ENCODE measurements at places on chromosomes 13 and 19.

DNA sequence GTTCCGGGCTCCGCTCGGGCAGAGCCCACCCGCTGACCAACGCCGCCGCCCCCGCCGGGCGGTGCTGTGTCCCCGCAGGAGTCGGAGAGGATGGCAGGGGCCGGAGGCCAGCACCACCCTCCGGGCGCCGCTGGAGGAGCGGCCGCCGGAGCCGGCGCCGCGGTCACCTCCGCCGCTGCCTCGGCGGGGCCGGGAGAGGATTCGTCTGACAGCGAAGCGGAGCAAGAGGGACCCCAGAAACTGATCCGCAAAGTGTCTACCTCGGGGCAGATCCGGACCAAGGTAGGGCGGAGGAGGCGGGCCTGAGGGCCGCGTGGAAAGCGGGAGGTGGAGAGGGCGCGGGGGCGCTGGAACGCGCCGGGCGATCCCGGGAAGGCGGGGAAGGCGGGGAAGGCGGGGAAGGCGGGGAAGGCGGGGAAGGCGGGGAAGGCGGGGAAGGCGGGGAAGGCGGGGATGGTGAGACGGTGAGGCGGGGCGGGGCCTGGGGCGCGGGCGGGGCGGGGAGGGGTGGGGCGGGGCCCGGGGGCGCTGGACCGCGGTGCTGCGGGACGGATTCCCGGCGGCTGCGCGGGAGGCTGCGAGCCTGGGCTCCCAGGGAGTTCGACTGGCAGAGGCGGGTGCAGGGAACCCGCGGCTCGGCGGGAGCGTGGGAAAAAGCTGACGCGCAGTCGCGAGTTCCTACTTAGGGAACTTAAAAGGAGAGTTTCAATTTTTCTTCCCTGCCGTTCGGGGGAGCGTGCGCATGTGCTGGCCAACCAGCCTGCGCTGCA, 421 bp downstream of the DGKH start:
- peak; percentile 61 for DNase-seq
- H3K4me3 ChIP-seq = peak overlapping the region; percentile 64
- peaks cover 19% of the 10 kb centered on the region for H3K4me1 ChIP-seq
- H3K27ac ChIP-seq = no peak overlapping the region
- H3K36me3 ChIP-seq = no peaks in the 10 kb centered on the region

GRCh38 chr13:106681536-106681935, 113.6 kb upstream of the ARGLU1 start:
- H3K4me3 ChIP-seq = no peak overlapping the region
- H3K36me3 ChIP-seq = no peaks in the 10 kb centered on the region
- no peak for DNase-seq
- no peak overlapping the region for H3K27ac ChIP-seq
- no peaks in the 10 kb centered on the region for H3K4me1 ChIP-seq

DNA sequence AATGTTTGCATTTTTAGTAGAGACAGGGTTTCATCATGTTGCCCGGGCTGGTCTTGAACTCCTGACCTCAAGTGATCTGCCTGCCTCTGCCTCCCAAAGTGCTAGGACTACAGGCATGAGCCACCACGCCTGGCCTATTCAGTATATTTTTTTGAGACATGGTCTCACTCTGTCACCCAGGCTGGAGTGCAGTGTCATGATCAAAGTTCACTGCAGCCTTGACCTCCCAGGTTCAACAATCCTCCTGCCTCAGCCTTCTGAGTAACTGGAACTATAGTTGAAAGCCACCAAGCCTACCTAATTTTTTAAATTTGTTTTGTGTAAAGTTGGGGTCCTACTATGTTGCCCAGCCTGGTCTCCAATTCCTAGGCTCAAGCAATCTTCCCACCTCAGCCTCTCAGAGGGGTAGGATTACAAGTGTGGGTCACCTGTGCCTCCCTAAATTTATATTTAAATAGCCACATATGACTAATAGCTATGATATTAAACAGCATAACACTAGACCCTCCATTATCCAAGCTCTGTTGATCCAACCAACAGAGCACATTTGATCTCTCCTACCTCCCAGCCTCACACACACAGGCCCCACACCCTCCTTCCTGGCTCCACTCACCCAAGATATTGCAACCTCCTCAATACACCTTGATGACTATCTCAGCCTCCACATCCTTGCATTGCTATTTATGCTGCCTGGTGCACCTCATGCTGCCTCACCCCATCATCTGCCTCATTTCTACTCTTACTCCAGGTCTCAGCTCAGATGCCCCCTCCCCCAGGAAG, 2.1 kb upstream of the CEACAM19 start:
- H3K27ac ChIP-seq = no peak overlapping the region
- no peak for DNase-seq
- H3K4me1 ChIP-seq = no peaks in the 10 kb centered on the region
- no peak overlapping the region for H3K4me3 ChIP-seq
- no peaks in the 10 kb centered on the region for H3K36me3 ChIP-seq

DNA sequence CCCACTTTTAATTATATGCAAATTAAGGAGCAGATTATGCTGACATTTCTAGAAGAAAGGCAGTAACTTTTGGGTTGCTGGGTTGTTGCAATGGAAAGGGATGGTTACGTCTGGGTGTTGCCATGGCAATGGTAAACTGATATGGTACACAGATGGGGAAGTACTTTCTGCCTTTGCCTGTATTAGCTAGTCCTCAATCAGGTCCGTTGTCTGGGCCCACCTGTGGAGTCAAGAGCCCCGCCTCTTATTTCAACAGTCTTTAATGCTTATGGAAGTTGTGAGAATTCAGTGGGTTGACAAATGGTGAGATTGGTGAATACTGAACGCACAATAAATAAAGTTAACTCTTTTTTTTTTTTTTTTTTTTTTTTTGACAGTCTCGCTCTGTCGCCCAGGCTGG, 30.6 kb upstream of the DPP9 start:
- H3K27me3 ChIP-seq = peaks cover 3% of the 10 kb centered on the region
- no peak overlapping the region for H3K4me3 ChIP-seq
- DNase-seq = peak; percentile 30
- H3K27ac ChIP-seq = no peak overlapping the region
- H3K4me1 ChIP-seq = no peaks in the 10 kb centered on the region

DNA sequence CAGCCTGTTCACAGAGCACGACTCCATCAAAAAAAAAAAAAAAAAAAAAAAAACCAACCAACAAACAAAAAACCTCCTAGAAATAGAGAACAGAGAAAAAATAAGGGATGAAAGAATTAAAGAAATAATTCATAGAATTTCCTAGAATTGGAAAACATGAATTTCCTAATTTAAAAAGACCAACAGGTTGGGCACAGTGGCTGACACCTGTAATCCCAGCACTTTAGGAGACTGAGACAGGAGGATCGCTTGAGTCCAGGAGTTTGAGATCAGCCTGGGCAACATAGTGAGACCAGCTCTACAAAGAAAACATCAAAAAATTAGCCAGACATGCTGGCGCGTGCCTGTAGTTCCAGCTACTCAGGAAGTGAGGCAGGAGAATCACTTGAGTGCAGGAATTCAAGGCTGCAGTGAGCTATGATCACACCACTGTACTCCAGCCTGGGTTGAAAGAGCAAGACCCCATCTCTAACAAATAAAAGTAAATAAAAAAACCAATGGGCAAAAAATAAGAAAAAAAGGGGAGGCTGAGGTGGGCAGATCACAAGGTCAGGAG, 6.5 kb downstream of the SPART start:
- no peaks in the 10 kb centered on the region for H3K27me3 ChIP-seq
- H3K36me3 ChIP-seq = peaks cover 8% of the 10 kb centered on the region
- peaks cover 5% of the 10 kb centered on the region for H3K4me1 ChIP-seq
- no peak overlapping the region for H3K4me3 ChIP-seq
- H3K27ac ChIP-seq = no peak overlapping the region

GRCh38 chr19:5448374-5448773, 6.8 kb upstream of the ZNRF4 start:
- no peak for DNase-seq
- H3K4me3 ChIP-seq = no peak overlapping the region
- H3K27me3 ChIP-seq = no peaks in the 10 kb centered on the region
- no peaks in the 10 kb centered on the region for H3K36me3 ChIP-seq
- H3K4me1 ChIP-seq = no peaks in the 10 kb centered on the region
- no peak overlapping the region for H3K27ac ChIP-seq

GRCh38 chr19:13152356-13152973, 2.3 kb downstream of the IER2 start:
- H3K27me3 ChIP-seq = no peaks in the 10 kb centered on the region
- H3K27ac ChIP-seq = peak overlapping the region; percentile 96
- peaks cover 9% of the 10 kb centered on the region for H3K36me3 ChIP-seq
- DNase-seq = no peak
- peaks cover 24% of the 10 kb centered on the region for H3K4me1 ChIP-seq

- peaks cover 63% of the 10 kb centered on the region for H3K36me3 ChIP-seq
- no peak for DNase-seq
- H3K4me3 ChIP-seq = no peak overlapping the region
- no peaks in the 10 kb centered on the region for H3K27me3 ChIP-seq
- no peak overlapping the region for H3K27ac ChIP-seq
- H3K4me1 ChIP-seq = peaks cover 9% of the 10 kb centered on the region
Observed at GRCh38 chr19:29614046-29614445, 8.0 kb downstream of the POP4 start.

DNA sequence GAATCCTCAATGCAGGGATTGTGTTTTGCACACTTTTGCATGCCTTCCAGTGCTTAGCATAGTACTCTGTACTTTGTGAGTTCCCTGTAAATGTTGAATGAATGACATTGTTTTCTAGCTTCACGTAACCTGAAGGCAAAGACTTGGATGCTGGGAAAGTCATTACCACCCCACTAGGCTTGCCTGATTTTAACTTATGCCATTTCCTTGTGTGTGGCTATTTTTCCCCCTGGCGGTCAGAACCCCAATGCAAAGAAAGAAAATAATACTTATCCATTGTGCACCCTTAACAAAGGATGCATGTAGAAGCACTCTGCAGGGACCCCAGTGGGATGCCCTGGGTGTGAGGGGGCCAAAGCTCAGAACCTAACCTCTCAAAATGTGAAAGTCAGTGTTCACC, 1.2 kb upstream of the ENOX1 start:
- H3K27me3 ChIP-seq = peaks cover 35% of the 10 kb centered on the region
- no peak overlapping the region for H3K4me3 ChIP-seq
- no peaks in the 10 kb centered on the region for H3K36me3 ChIP-seq

DNA sequence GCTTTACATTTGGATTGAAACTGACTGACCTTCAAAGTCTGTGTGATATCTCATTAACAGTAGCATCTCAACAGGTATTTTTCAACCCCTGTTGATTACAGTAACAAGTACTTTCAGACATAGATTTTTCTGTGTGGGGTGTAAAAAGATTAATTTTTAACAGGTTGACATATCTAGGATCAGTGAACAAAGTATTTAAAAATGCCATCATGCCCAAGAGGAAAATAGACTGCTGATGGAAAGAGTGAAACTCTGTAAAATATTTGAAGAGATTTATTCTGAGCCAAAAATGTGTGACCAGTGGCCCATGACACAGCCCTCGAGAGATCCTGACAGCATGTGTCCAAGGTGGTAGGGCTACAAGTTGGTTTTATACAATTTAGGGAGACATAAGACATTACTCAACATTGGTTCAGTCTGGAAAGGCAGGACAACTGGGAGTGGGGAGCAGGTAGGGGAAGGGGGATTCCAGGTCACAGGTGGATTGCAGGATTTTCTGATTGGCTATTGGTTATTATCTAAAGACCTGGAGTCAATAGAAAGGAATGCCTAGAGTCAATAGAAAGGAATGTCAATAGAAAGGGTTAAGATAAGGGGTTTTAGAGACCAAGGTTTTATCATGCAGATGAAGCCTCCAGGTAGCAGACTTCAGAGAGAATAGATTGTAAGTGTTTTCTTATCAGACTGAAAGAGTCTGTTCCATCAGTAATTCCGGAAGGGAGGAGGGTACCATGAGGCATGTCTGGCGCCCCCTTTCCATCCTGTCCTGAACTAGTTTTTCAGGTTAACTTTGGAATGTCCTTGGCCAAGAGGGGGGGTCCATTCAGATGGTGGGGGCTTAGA, 29.1 kb downstream of the TNFRSF19 start:
- H3K4me1 ChIP-seq = no peaks in the 10 kb centered on the region
- no peak overlapping the region for H3K27ac ChIP-seq
- H3K36me3 ChIP-seq = no peaks in the 10 kb centered on the region

Data from B cell (primary cell).